Kidney (tissue), 22 donors: ENCODE measurements at places on chromosomes 1 and 21. TPM values are rescaled to one million over a fixed set of nuclear protein-coding genes. Genes with fewer than 3 reads are reported as not detected.
A peak's percentile ranks its signal among the peaks of the same experiment; 100 is the strongest.

The SERINC2 gene
- 126 TPM for total RNA-seq

The TNFRSF1B gene
- 47.1 TPM for total RNA-seq

The CHIA gene
- not detected for total RNA-seq

The LRRC38 gene
- total RNA-seq: not detected

- no peak for DNase-seq
Observed at GRCh38 chr21:19547951-19548840, 1144.6 kb upstream of the TMPRSS15 start.

DNA sequence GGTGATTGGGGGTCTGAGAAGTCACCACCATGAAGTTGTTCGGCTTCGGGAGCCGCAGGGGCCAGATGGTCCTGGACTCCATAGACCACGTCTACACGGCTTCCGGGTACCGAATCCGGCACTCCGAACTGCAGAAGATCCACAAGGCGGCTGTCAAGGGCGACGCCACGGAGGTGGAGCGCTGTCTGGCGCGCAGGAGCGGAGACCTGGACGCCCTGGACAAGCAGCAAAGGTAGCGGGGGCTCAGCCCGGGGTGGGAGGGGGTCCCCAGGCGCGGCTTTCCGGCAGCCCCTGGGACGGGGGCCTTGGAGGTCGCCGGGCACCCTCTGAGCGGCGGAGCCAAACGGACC is 146.5 kb downstream of the LIPI start:
- DNase-seq: no peak

DNA sequence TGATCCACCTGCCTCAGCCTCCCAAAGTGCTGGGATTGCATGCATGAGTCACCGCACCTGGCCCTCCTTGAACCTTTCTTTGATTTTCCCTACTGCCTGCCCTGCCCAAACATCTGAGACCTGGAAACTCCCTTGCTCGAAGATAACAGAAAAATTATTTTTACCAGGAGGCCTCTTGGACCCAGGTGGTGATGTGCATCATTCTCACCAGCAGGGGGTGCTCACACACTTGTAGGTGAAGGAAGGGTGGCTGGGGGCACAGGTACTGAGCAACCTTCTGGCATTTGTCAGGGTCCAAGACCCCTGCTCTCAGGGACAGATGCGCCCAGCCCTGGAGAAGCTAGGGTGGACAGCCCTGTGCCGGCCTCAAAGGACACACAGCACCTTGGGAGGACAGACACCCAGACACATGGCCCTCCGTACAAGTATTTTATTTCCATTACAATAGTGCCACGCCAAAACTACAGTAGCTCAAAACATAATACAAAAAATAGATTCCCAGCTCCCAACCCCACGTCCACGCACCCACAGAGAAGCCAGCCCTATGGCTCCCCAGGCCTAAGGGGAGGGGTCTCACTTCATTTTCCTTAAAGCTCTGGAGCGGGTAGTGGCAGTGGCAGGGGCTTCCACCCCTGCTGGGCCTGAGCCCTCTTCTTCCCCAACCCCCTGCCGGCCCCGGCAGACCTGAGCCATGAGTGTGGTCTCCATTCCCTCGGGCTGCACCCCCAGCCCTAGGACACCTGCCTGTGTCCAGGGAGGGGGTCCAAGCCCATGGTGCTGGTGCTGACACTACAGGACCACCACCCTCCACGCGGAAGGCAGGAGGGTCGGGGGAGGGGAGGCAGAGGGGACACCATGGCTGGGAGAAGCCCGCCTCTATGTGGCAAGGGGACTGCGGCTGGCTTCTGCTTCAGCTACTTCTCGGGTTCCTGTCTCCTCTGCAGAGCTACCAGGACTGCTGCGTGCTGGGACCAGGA is 40.4 kb upstream of the EIF4G3 start:
- DNase-seq: no peak

GRCh38 chr1:205700865-205701401 is 20.6 kb upstream of the SLC45A3 start:
- peak; percentile 69 for DNase-seq
